Muscle of back (tissue), 13 donors: ENCODE measurements at places on chromosomes 12 and 14. TPM values are rescaled to one million over a fixed set of nuclear protein-coding genes. Genes with fewer than 3 reads are reported as not detected.

- DNase-seq: no peak
Observed at GRCh38 chr12:101859664-101860607, 17.4 kb upstream of the DRAM1 start.

Gene MUCL1
- polyA plus RNA-seq: not detected

DNA sequence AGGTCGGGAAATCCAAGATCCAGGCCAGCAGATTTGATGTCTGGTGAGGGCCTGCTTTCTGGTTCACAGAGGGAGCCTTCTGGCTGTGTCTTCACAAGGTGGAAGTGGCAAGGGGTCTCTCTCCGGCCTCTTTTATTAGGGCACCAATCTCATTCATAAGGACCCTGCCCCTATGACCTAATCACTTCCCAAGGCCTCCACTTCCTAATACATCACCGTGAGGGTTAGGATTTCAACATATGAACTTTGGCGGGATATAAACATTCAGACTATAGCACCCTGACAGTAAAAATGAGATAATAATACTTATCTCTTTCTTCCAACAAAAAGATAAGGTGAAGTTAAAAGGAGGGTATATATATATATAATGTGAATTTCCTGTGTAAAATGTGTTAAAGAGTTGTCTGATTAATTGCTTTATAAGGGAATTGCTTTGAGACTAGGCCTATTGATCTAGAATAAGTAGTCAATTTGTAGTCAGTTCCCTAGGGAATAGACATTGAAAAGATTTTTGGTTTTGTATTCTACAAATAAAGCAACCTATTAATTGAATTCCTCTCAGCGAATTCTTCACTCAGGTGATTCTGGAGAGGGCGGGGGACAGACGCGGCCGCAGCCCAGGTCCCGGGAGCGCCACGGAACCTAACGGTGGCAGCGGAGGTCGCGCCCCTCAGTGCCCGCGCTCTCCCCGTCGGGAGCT lies 516 bp upstream of the LGALS3 start:
- DNase-seq: no peak

GRCh38 chr14:75307700-75308379 lies 29.2 kb downstream of the FOS start:
- peak; percentile 93 for DNase-seq

Gene PPP4R4
- 0.40 TPM for polyA plus RNA-seq

Gene SFSWAP
- polyA plus RNA-seq: 29.0 TPM

DNA sequence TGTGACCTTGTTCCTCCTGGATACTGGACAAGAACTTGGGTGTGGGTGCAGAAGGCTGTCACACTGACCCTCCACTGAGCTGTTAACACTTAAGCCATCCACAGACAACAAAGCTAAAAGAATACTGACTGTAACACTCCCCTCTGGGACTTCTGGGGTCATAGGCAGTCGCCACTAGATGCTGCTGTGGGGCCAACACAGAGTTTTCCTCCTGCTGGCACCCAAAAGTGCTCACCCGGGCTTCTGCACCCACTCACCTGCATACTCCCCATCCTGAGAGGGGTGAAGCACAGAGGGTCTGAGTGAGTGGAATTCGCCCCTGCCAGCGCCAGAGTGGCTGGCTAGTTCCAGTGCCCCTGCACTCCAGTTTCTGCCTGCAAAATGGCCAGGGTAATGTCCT lies 422.4 kb upstream of the LMO3 start:
- DNase-seq: no peak

GRCh38 chr12:106893451-106893850 lies 62.3 kb upstream of the TMEM263 start:
- DNase-seq: no peak

Gene EML1
- polyA plus RNA-seq: 46.6 TPM

Gene PTGER2
- polyA plus RNA-seq: 0.98 TPM

Gene MANSC4
- not detected for polyA plus RNA-seq

DNA sequence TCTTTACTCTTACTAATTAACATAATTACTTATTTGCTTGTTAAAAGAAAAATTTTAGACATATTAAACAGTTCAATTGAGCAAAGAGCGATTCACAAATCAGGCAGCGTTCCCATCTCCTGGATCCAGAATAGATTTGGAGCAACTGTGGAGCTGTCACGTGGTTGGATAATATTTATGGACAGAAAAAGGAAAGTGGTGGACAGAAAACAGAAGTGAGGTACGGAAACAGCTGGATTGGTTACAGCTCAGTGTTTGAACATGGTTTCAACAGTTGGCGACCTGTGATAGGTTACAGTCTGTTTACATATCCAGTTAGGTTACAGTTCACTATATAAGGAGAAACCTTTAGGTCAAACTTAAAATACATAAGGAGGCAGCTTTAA lies 19.7 kb upstream of the FAM234B start:
- DNase-seq: no peak

- no peak for DNase-seq
Observed at GRCh38 chr12:5522432-5523335, 90.8 kb downstream of the NTF3 start.

- no peak for DNase-seq
Observed at GRCh38 chr14:97854918-97855317, 1057.7 kb downstream of the VRK1 start.

GRCh38 chr12:57733928-57734327 lies 4.6 kb downstream of the AGAP2 start:
- no peak for DNase-seq

DNA sequence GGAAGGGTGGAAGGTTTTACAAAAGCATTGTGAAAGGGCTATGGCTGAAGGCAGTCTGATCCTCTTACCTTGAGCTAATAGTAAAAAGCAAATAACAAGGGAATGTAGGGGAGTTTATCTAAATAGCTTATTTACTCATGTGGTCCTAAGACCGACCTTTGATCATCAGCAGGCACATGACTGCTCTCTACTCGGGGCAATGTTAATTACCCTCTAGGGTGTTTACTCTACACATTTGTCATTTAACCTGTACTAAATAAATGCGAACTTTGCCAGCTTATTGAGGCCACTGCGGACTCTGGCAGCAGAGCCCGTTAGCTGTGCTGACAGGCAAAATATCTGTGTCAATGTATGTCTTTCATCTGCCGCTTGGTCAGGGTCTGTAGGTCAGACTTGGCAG lies 768.3 kb upstream of the ATXN7L3B start:
- no peak for DNase-seq
